ENCODE measurements at places on chromosomes 7 and 10.

DNA sequence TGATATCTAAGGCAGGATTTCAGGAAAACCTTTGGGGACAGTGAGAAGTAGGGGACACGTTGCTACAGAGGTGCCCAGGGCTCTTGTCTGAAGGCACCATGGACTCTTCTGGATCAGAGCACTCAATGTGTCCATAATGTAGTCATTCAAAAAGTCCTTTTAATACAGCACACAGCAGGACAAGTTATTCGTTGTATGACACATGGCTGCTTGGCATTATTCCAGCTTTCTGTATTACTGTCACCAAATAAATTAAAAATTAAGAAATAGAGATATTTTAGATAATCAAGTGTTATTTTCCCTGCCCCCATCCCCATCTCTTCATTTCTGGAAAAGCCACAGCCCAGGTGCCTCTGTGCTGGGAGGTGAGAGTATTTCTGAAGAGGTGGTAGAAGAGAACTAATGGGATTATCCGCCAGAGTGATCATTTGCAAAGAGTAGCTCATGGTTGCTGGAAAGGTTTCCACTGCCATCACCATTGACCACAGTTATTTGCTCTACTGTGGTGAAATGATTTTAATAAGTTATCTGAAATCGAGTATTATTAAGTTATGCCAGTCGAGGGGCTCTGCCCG is 83.0 kb downstream of the CXCL12 start:
- peaks cover 3% of the 10 kb centered on the region for H3K27me3 ChIP-seq
- H3K27ac ChIP-seq: no peak overlapping the region
- DNase-seq: peak; percentile 21
- H3K36me3 ChIP-seq: no peaks in the 10 kb centered on the region

DNA sequence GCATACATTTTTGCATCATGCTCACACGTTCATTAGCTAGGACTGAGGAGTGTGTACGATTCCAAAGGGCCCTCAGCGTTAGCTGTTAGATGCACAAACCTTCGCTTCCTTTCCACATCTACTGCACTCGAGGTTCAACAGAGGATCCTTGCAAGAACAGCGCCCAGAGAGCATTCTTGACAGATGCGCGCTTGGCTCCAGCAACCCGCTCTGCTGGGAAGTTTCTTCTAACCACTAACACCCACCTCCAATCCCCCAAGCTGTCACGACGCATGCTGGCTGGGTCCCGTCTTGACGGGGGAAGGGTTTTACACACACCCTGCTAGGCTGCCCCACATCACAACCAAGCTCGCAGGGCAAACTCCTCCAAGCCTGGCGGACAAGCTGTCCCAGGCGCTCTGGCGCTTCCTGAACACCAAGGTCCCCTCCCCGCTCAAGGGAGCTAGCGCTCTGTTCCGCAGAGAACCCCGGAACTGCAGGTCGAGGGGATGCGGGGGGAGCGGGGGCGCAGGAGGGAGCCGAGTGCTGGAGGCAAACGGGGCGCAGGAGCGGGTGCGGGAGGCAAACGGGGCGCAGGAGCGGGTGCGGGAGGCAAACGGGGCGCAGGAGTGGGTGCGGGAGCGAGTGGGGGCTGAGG is 653 bp upstream of the ADRB1 start:
- peak overlapping the region; percentile 80 for H3K27ac ChIP-seq
- peak; percentile 57 for DNase-seq
- H3K36me3 ChIP-seq: no peaks in the 10 kb centered on the region
- peaks cover 54% of the 10 kb centered on the region for H3K27me3 ChIP-seq

GRCh38 chr10:70343312-70343711 is 39.1 kb downstream of the LRRC20 start:
- no peak overlapping the region for H3K27ac ChIP-seq
- no peak overlapping the region for H3K4me3 ChIP-seq
- H3K27me3 ChIP-seq: no peaks in the 10 kb centered on the region
- no peaks in the 10 kb centered on the region for H3K36me3 ChIP-seq
- no peaks in the 10 kb centered on the region for H3K4me1 ChIP-seq

- DNase-seq: no peak
- no peaks in the 10 kb centered on the region for H3K36me3 ChIP-seq
- no peak overlapping the region for H3K27ac ChIP-seq
- H3K27me3 ChIP-seq: no peaks in the 10 kb centered on the region
- no peak overlapping the region for H3K4me3 ChIP-seq
- peaks cover 46% of the 10 kb centered on the region for H3K4me1 ChIP-seq
Measured at GRCh38 chr7:137987968-137988367, 13.9 kb downstream of the CREB3L2 start.

DNA sequence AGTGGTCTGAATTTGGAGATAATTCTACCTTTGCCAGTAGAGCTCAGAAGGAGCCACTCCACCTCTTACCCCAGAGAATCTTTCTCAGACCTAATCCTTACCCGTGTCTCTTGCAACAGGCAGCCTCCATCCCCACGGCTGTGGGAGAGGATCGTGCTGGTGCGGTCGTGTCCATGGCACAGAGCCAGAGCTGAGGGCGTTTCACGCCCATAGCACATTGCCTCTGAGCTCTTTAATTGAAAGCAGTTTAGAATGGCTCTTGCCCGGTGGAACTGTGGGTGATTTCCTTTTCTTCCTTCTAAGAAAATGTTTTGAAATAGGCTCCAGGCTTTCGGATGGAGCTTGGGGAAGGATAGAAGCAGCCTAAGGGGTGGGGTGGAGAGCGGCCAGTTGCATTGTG is 41.5 kb downstream of the PRF1 start:
- peak; percentile 66 for DNase-seq
- H3K27ac ChIP-seq: no peak overlapping the region
- H3K36me3 ChIP-seq: no peaks in the 10 kb centered on the region
- no peak overlapping the region for H3K4me3 ChIP-seq
- no peaks in the 10 kb centered on the region for H3K27me3 ChIP-seq
- H3K4me1 ChIP-seq: peaks cover 52% of the 10 kb centered on the region

DNA sequence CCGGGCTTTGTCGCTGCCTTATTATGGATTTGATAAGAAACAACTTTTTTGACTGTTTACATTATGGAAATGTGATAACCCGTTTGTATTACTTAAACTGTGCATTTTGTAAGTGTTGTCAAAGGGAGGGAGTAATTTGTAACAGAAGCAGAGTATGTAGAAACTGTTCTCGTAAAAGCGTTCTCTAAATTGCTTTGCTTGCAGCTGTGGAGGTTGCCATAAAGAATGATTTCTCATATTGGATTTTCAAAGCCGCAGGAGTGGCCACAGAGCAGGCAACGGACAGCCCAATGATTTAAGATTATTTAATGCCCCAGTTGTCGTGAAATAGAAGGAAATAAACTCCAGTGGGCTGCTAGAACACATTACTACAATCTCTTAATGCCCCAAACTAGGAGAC is 114.0 kb upstream of the INSYN2A start:
- H3K4me3 ChIP-seq: no peak overlapping the region
- H3K36me3 ChIP-seq: no peaks in the 10 kb centered on the region
- no peak for DNase-seq
- no peak overlapping the region for H3K27ac ChIP-seq
- no peaks in the 10 kb centered on the region for H3K27me3 ChIP-seq

DNA sequence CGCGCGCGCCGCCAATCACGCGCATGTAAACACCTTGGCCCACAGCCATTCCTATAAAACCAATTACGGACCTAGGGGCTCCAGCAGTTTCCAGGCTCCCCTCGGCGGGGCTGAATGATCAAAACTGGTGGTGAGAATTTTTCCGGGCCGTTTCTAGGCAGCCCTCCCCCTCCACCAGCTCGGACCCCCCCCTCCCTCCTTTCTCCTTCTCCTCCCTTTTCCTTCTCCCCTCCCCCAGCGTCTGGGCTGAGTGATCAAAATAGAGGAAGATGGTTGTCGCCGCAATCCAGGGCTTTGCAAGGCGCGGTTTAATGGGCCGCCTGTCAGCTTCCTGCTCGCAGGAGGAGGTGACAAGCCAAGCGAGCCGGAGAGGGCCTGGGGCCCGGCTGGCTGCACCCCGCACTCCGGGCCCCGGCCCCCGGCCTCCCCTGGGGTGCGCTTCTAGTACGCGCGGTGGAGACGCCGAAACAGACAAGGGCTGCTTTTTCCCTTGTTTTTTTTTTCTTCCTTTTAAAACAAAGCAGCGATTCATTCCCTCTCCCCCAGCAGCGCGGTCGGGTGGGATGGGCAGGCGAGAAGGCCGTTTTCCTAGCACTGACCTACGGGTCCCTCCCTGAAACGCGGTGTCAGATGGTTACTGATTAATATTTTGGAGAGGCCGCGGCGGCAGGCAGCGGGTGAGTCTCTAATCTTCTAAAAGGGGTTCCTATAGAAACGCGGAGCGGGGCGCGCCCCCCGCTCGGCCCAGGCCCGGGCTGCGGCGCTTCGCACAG is 528 bp upstream of the TNRC18 start:
- H3K4me1 ChIP-seq: peaks cover 23% of the 10 kb centered on the region
- no peaks in the 10 kb centered on the region for H3K27me3 ChIP-seq
- peak; percentile 99 for DNase-seq
- peak overlapping the region; percentile 79 for H3K4me3 ChIP-seq
- no peaks in the 10 kb centered on the region for H3K36me3 ChIP-seq

GRCh38 chr10:108913300-108913699 is 1010.0 kb downstream of the XPNPEP1 start:
- no peak overlapping the region for H3K4me3 ChIP-seq
- H3K4me1 ChIP-seq: peaks cover 11% of the 10 kb centered on the region
- H3K27me3 ChIP-seq: peaks cover 3% of the 10 kb centered on the region
- no peak overlapping the region for H3K27ac ChIP-seq
- no peaks in the 10 kb centered on the region for H3K36me3 ChIP-seq

DNA sequence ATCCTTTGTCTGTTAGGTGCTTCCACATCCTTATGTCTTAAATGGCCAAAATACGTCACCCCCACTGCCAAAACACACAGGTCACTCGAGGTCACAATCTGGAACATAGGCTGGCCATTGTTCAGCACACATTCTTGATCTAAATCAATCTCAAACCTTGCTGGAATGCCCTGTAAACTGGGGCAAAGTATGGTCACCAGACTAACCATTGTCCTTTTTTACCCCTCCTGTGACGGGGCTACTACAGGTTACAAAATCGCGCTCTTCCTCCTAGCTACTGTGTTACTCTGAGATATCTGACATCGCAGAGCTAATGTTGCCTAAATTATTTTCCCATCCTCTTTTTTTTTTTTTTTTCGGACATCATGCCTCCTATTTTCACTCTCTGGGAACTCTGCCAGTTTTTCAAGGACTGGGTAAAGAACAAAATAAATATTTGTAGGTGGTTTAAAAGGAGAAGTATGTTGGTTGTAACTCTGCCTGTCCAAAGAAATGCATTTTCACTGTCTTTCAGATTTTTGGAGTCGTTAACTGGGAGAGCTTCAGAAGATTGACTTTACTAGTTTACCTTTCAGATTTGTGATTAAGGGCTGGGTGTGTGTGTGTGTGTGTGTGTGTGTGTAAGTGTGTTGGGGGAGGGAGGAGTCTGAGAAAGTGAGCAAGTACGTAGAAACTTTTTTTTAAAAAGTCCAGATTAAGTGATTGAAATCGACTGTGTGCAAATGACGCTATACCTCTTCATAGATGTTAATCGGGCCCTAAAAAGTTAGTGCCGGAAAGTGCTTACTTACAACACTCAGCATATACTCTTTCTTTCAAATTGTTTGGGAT is 942 bp upstream of the KIAA1217 start:
- H3K4me3 ChIP-seq: no peak overlapping the region
- H3K36me3 ChIP-seq: no peaks in the 10 kb centered on the region
- peak; percentile 78 for DNase-seq
- peaks cover 19% of the 10 kb centered on the region for H3K4me1 ChIP-seq

GRCh38 chr10:79313911-79314439 is 33.3 kb upstream of the PPIF start:
- peaks cover 12% of the 10 kb centered on the region for H3K4me1 ChIP-seq

- H3K27me3 ChIP-seq: no peaks in the 10 kb centered on the region
- H3K27ac ChIP-seq: no peak overlapping the region
- peaks cover 21% of the 10 kb centered on the region for H3K36me3 ChIP-seq
- DNase-seq: no peak
Measured at GRCh38 chr7:778968-779451, 51.9 kb upstream of the PRKAR1B start.

DNA sequence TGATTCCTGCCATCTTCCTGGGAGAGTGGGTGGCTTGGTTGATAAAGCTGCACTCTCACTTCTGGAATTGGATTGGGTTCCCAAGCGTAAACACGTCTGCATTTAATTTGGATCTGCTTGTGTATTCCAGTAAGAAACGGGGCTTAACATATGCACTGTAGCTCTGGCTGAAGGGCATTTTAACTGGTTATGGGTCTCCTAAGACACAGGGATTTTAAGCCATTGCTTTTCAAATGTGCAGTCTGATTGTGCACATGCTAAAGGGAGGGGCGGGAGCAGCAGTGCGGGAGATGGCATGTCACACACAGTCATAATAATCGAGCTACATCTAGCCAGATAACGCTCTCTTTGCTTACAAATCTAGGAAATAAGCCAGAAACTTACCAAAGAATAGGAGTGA is 247.3 kb upstream of the LYZL1 start:
- DNase-seq: peak; percentile 54
- H3K4me1 ChIP-seq: peaks cover 32% of the 10 kb centered on the region
- no peaks in the 10 kb centered on the region for H3K36me3 ChIP-seq
- H3K27ac ChIP-seq: no peak overlapping the region

GRCh38 chr7:40186586-40186985 is 51.8 kb downstream of the SUGCT start:
- no peak overlapping the region for H3K27ac ChIP-seq
- H3K4me1 ChIP-seq: no peaks in the 10 kb centered on the region
- DNase-seq: no peak
- H3K4me3 ChIP-seq: no peak overlapping the region
- no peaks in the 10 kb centered on the region for H3K36me3 ChIP-seq

DNA sequence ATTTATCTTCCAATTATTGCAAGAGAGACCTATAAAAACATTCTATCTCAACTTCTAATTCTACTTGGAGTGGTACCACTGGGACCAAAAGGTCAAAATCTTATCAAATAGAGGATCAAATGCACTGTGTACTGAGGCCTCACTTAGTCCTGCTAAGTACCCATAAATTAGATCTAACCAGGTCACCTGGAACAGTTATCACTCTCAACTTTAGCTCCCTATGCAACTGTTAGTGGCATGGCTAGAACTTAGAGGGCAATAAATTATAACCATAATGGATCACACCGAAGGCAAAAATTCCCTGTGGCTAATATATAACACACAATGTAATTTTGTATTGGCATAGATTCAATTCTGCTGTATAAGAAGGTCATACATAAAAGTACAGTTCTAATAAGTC is 428.9 kb downstream of the PCDH15 start:
- no peaks in the 10 kb centered on the region for H3K36me3 ChIP-seq
- H3K4me1 ChIP-seq: no peaks in the 10 kb centered on the region
- H3K4me3 ChIP-seq: no peak overlapping the region
- no peak overlapping the region for H3K27ac ChIP-seq
- no peaks in the 10 kb centered on the region for H3K27me3 ChIP-seq

GRCh38 chr7:68787566-68787965 is 810.7 kb upstream of the AUTS2 start:
- no peak overlapping the region for H3K4me3 ChIP-seq
- no peaks in the 10 kb centered on the region for H3K36me3 ChIP-seq
- no peaks in the 10 kb centered on the region for H3K27me3 ChIP-seq
- no peak for DNase-seq
- H3K27ac ChIP-seq: no peak overlapping the region

GRCh38 chr7:141461924-141462323 is 89.3 kb upstream of the AGK start:
- no peaks in the 10 kb centered on the region for H3K27me3 ChIP-seq
- no peaks in the 10 kb centered on the region for H3K4me1 ChIP-seq
- H3K4me3 ChIP-seq: no peak overlapping the region
- H3K27ac ChIP-seq: no peak overlapping the region
- DNase-seq: no peak
- H3K36me3 ChIP-seq: no peaks in the 10 kb centered on the region

- no peaks in the 10 kb centered on the region for H3K36me3 ChIP-seq
- peaks cover 4% of the 10 kb centered on the region for H3K27me3 ChIP-seq
- H3K4me1 ChIP-seq: no peaks in the 10 kb centered on the region
- no peak for DNase-seq
Measured at GRCh38 chr7:155579565-155579964, 33.2 kb upstream of the CNPY1 start.
